CD8-positive, alpha-beta T cell (primary cell): ENCODE measurements at places on chromosomes 4 and X. TPM values are rescaled to one million over a fixed set of nuclear protein-coding genes. Genes with fewer than 3 reads are reported as not detected.

GRCh38 chrX:7927259-7928167, at the start of gene PNPLA4:
Gene PNPLA4 (minus strand): TSS chrX:7927413. CDS start chrX:7926119, 1,294 bp downstream.
- peak; percentile 65 for DNase-seq

GRCh38 chrX:15269618-15270521, at the start of gene ASB9:
Gene ASB9 (minus strand): TSS chrX:15270083. CDS start chrX:15269874, 209 bp downstream.
- no peak for DNase-seq

DNA sequence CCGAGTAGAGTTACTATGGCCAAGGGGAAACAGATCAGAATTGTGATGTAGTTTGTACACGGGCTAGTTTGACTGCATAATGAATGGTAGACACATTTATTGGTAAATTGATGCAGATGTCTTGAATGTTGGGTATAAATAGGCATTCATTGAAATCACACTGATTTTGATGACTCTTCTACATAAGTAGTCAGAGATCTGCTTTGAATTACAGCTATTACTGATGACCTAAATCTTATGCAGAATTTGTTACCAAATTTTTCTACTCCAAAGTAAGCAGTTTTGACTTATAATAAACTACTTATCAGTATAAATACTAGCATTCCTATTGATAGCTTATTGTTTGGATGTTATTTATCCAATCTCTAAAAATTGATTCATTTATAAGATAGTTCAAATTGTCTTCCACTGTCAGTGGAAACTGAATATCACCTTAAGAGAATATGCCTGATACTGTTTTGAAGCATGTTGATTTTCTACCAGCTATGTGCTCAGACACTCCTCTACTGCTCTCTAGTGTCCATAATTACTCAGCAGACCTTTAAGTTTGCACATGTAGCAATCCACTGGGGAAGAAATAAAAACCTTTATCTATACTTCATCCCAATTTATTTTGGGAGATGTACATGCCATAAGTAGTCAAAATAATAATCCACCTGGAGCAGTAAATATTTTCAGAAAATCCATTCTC, 120.3 kb downstream of the RASL11B start:
- DNase-seq = no peak

GRCh38 chrX:45274576-45274975, 73.9 kb upstream of the DIPK2B start:
- DNase-seq = no peak

GRCh38 chr4:12875640-12876243, 608.4 kb downstream of the RAB28 start:
- DNase-seq = no peak

DNA sequence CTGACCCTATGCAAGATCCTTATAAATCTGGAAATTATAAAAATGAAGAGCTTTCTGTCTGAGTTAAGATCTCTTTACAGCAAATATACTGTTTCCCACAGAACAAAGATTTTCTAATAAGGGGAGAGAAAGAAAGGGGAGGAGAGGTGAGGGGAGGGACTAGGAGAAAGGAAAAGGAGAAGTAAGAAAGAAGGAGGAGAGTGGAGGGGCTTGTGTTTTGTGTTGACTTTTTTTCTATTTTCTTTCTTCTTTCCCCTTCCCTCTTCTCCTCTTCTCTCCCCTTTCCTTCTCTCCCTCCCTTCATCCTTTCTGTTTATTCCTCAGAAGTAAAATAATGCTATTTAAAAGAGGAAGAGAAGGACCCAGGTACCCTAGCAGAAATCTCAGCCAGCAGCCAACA, 6.2 kb downstream of the CXCL6 start:
- no peak for DNase-seq

- DNase-seq = no peak
Observed at GRCh38 chr4:80249144-80249543, 17.3 kb upstream of the FGF5 start.

- no peak for DNase-seq
Observed at GRCh38 chr4:158065603-158066002, 107.2 kb downstream of the GASK1B start.

DNA sequence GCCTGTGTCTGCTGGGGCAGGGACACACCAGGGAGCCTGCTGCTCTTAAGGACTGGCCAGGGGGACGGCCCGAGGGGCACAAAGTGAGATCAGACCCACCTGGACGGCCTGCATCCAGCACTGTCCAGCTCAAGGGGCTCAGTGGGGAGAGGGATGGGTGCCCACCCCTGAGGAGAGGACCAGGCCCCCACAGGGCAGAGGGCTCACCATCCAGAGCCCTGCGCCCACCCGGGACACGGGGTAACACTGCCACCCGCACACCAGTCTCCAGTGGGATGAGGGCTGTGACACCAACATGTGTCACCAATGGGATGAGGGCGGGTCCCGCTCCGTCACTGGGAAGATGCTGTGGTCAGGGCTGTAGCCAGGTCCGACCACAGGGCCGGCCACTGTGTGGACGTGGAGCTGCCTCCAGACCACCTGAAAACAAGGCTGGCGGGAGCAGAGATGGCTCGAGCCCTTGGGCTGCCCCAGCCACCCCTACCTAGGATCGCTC, 13.2 kb downstream of the DGKQ start:
- DNase-seq = no peak

GRCh38 chr4:10977534-10977933, 293.0 kb upstream of the CLNK start:
- no peak for DNase-seq

GRCh38 chrX:16250296-16250695, 83.0 kb downstream of the MAGEB17 start:
- no peak for DNase-seq

DNA sequence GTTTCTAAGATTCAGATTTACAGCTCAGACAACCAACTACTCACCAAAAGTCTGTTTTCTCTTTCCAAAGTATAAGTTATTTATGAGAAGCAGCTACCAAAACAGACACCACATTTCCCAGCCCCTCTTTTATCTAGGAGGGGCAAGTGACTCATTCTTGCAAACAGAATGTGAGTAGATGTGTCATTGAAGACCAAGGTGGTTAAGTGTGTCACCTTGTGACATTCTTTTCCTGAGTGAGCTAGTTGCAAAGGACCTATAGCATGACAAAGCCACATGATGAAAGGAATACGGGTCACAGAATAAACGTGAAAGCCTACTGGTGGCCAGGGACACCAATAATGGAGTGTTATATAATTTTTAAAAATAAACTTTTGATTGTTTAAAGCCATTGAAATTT, 50.0 kb downstream of the SLC7A11 start:
- DNase-seq = no peak

DNA sequence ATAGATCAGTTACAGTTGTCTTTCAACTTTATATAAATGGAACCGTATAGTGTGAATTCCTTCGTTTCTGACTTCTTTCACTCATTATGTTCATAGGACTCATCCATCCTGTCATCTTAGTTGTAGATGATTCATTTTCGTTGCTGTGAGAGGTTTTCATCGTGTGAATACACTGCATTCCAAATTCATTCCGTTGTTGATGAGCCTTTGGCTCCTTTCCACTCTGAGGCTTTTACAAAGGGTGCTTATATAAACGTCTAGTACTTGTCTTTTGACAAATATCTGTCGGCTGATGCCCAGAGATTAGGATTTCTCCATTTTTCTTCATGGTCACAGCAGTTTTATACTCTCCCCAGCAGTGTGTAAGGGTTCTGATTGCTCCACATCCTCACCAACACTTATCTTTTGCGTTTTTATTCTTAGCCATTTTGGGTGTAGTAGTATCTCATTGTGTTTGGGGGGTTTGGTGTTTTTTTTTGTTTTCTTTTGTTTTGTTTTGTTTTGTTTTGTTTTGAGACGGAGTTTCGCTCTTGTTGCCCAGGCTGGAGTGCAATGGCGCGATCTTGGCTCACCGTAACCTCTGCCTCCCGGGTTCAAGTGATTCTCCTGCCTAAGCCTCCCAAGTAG, 48.6 kb downstream of the LRP2BP start:
- no peak for DNase-seq

- DNase-seq = peak; percentile 93
Observed at GRCh38 chrX:131704136-131704695, 160.3 kb downstream of the OR13H1 start.

- DNase-seq = no peak
Observed at GRCh38 chr4:34512616-34513015, 1731.7 kb downstream of the ARAP2 start.

- DNase-seq = no peak
Observed at GRCh38 chr4:147117431-147117830, 171.8 kb upstream of the TTC29 start.

- no peak for DNase-seq
Observed at GRCh38 chr4:148095346-148095923, 346.8 kb downstream of the NR3C2 start.

GABRA4 gene
- total RNA-seq = not detected

FMR1NB gene
- not detected for total RNA-seq

ADD1 gene
- 129 TPM for total RNA-seq

KCTD8 gene
- not detected for total RNA-seq

CSAG1 gene
- not detected for total RNA-seq

FGFBP2 gene
- 9.9 TPM for total RNA-seq

EDA gene
- total RNA-seq = 1.4 TPM

TEX13D gene
- not detected for total RNA-seq

SOWAHB gene
- total RNA-seq = not detected

TDO2 gene
- total RNA-seq = not detected

GAB1 gene
- 0.98 TPM for total RNA-seq
